ENCODE measurements at places on chromosomes 11 and 22.

GRCh38 chr11:64894070-64894811 lies 15.8 kb upstream of the EHD1 start:
- peak; percentile 57 for DNase-seq

GRCh38 chr11:66045177-66045639 lies 3.8 kb downstream of the GAL3ST3 start:
- DNase-seq, result peak; percentile 71

DNA sequence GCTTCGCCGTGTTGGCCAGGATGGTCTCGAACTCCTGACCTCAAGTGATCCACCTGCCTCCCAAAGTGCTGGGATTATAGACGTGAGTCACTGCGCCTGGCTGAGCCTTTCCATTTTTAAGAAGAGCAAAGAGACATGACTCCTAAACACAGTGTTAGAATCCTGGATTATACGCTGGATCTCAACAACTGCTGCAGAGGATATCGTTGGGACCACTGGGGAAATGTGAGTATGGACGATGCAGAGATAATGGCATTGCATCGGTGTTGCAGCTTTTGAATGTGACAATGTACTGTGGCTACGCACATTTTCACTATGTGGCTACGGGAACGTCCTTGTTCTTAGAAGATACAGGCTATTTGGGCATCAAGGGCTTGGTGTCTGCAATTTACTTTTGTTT lies 6.2 kb downstream of the MRGPRF start:
- DNase-seq, result no peak

- no peak for DNase-seq
Observed at GRCh38 chr11:94537031-94537600, 6.6 kb upstream of the FUT4 start.

- DNase-seq, result no peak
Observed at GRCh38 chr11:86228269-86229038, 16.1 kb upstream of the EED start.

DNA sequence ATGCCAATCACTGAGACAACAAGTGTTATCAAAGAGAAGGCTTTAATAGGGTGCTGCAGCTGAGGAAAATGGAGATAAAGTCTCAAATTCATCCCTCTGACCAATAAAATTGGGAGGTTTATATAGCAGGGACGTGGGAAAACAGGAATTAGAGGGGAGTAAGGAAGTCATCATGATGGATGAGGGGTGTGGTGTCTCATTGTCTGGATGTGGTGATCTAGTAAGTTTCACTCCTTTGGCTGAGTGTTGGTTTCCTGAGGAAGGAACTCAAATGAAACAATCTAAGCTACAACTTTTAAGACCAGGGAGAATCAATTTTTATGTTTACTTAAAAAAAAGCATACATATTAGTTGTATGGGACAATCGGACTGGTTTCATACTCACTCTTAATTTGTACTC lies 491.0 kb upstream of the KIRREL3 start:
- no peak for DNase-seq

GRCh38 chr11:9029422-9029821 lies 25.6 kb upstream of the NRIP3 start:
- DNase-seq, result no peak

- DNase-seq, result no peak
Observed at GRCh38 chr11:46357483-46357936, 10.2 kb downstream of the DGKZ start.

DNA sequence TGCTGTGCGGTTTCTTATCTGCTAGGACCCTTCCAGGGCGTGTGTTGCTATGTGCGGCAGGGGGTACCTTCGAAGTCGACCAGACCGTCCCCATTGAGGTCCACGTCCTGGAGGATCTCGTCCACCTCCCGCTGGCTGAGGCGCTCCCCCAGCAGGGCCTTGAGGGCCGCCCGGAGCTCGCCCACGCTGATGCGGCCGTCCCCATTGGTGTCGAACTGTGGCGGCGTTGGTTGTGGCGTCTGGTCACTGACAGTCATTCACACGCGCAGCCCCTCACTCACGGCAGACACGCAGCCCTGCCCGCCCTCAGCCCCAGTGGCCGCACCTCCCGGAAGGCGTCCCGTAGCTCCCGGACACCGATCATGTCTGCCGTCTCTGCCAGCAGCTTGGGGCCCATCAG lies 3.5 kb downstream of the CABP2 start:
- no peak for DNase-seq

GRCh38 chr11:64141081-64141783 lies 24.7 kb downstream of the MACROD1 start:
- no peak for DNase-seq

DNA sequence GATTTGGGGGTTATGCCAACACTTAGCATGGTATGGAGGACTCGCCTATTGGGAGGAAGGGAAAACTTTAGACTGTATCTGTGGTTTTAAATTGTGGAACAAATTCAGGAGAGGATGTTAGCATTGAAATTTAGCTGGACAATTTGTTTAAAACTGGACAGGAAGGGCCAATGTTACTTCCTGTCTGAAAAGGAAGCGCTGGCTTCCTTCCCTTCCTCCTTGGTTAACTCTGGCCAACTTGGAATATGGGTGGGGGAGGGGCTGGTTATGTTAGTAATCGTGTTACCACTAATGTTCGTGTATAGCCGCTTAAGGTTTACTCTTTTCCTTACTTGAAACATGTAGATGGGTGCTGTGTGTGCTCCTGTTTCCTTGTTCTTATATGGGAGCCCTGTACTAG lies 13.9 kb downstream of the CTNND1 start:
- no peak for DNase-seq

DNA sequence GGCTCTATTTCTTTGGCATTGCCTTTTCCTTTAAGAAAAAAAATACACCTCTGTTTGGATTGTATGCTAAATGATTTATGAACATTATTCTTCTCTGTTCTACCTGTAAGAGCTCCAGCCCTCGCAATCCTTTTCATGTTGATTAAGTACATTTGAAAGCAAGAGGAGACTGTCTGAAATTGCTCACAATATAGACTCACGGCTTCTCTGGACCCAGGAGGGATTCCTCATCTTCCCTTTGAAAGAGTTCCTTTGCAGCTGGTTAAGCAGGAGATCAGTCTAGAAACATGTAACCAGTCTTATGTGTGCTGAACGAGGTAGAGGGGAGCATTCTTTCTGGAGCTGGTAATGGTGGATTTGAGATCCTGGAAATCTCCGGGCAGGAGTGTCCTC lies 47.4 kb downstream of the PKNOX2 start:
- DNase-seq, result no peak

GRCh38 chr11:63766531-63767235 lies 1.9 kb downstream of the ZFTA start:
- DNase-seq, result no peak

DNA sequence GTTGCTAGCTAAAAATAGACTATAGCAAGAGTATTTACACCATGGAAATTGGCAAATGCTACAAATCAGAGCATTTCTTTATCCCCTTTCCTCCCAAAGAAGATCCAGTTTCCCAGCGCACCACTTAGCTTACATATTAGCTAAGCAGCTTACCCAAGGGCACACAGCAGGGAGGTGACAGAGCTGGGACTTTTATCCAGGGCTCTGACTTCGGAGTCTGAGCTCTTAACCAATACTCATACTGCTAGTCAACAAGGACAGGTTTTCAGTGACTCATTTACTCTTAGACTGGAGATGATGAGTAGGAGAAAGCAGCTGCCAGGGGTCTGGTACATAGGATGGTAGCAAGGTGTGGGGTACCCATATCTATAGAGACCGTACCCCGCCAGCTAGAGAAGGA lies 38.4 kb downstream of the NAV2 start:
- DNase-seq, result no peak

DNA sequence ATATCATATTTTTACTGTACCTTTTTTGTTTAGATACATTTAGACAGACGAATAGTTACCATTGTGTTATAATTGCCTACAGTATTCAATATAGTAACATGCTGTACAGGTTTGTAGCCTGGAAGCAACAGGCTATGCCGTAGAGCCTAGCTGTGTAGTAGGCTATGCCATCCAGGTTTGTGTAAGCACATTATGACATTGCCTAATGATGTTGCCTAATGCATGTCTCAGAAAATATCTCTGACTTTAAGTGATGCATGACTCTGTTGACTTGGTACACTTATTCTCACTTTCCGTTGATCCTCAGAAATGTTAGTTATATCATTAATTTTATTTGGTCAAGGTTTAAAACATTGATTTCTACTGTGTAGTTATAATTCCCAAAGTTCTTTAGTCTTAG lies 39.9 kb downstream of the OR2AT4 start:
- no peak for DNase-seq

DNA sequence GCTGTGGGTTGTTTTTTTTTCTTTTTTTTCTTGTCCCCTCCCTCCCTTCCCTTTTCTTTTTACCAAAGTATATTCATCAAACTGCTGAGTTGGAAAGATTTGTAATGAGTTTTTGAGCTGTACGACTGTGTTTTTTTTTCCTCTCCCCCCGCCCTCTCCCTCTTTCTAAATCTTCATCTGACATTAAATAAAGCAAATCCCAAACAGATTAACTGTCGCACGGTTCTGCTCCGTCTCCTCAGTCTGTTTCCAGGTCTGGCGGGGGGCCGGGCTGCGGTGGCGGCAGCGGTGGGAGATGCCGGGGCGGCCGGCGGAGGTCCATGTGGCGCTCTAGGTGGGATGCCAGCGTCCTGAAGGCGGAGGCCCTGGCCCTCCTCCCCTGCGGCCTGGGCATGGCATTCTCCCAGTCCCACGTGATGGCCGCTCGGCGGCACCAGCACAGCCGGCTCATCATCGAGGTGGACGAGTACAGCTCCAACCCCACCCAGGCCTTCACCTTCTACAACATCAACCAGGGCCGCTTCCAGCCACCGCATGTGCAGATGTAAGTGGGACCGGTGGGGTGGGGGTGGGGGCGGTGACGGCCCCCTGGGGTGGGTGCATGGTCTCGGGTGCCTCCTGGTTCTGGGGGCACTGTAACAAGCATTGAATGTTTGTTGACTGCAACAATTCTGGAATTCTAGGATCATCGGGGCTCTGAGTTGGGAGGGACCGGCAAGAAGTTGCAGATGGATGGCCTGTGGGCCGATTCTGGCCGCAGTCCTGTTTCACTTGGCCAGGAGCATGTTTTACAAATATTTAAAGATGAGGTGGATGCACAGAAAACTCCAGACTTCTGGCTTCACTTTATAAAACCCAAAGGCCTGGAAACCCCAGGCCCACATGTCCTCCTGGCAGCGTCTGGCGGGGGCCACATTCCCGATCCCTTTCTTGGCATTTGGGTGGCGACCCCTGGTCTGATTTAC lies 13.1 kb downstream of the MPPED1 start:
- DNase-seq, result no peak

- peak; percentile 43 for DNase-seq
Observed at GRCh38 chr22:35627267-35628041, 10.3 kb upstream of the MB start.

GRCh38 chr22:19799322-19800190 lies 39.0 kb downstream of the TBX1 start:
- no peak for DNase-seq

GRCh38 chr11:64677441-64678023 lies 45.5 kb downstream of the NRXN2 start:
- DNase-seq, result no peak
